Adrenal gland (tissue), 19 donors: ENCODE measurements at places on chromosomes 5 and 9. TPM values are rescaled to one million over a fixed set of nuclear protein-coding genes. Genes with fewer than 3 reads are reported as not detected.

PCSK1 gene
- polyA plus RNA-seq: 8.4 TPM

TAF11L5 gene
- polyA plus RNA-seq: not detected

CDH10 gene
- polyA plus RNA-seq: 1.6 TPM

IL11RA gene
- 5.2 TPM for polyA plus RNA-seq

RETREG1 gene
- 3.8 TPM for polyA plus RNA-seq

EPB41L4A gene
- 7.6 TPM for polyA plus RNA-seq

SH3TC2 gene
- 0.26 TPM for polyA plus RNA-seq

TEX48 gene
- polyA plus RNA-seq: not detected

FABP6 gene
- 17.4 TPM for polyA plus RNA-seq

RICTOR gene
- polyA plus RNA-seq: 4.7 TPM

GABRA6 gene
- not detected for polyA plus RNA-seq

UBE2QL1 gene
- 1.1 TPM for polyA plus RNA-seq

CCDC171 gene
- 3.2 TPM for polyA plus RNA-seq

THBS4 gene
- polyA plus RNA-seq: 4.3 TPM

NRARP gene
- polyA plus RNA-seq: 0.59 TPM

BTNL9 gene
- 62.7 TPM for polyA plus RNA-seq

CLIC3 gene
- 6.4 TPM for polyA plus RNA-seq

SPINK13 gene
- polyA plus RNA-seq: 2.1 TPM

OMD gene
- polyA plus RNA-seq: 6.4 TPM

TTC23L gene
- 4.8 TPM for polyA plus RNA-seq

PCDHGA7 gene
- polyA plus RNA-seq: 1.4 TPM

GLDC gene
- polyA plus RNA-seq: 0.16 TPM

SLC28A3 gene
- polyA plus RNA-seq: 0.04 TPM

IFNB1 gene
- polyA plus RNA-seq: not detected

SLC4A9 gene
- 0.13 TPM for polyA plus RNA-seq

MEF2C gene
- 36.4 TPM for polyA plus RNA-seq

QRFP gene
- not detected for polyA plus RNA-seq

SNX24 gene
- 20.0 TPM for polyA plus RNA-seq

EFNA5 gene
- 1.4 TPM for polyA plus RNA-seq

CARTPT gene
- 317 TPM for polyA plus RNA-seq

SCGB3A2 gene
- polyA plus RNA-seq: not detected

CCNJL gene
- 3.3 TPM for polyA plus RNA-seq

PAEP gene
- not detected for polyA plus RNA-seq

CDH6 gene
- 0.40 TPM for polyA plus RNA-seq

PRLR gene
- polyA plus RNA-seq: 2.1 TPM

PCDHA8 gene
- polyA plus RNA-seq: 0.09 TPM

PCDHGA8 gene
- 0.17 TPM for polyA plus RNA-seq

HRH2 gene
- 2.7 TPM for polyA plus RNA-seq

ANKRD18A gene
- 0.07 TPM for polyA plus RNA-seq

FBXO10 gene
- polyA plus RNA-seq: 7.2 TPM

BARHL1 gene
- polyA plus RNA-seq: not detected

ADAMTS16 gene
- not detected for polyA plus RNA-seq

IL9 gene
- polyA plus RNA-seq: not detected
